ENCODE measurements at places on chromosomes 4 and X. TPM values are rescaled to one million over a fixed set of nuclear protein-coding genes. Genes with fewer than 3 reads are reported as not detected.

Gene NXF2
- not detected for total RNA-seq

Gene PLP2
- total RNA-seq, result 37.5 TPM

Gene ITM2A
- total RNA-seq, result 4.9 TPM

Gene FRAS1
- 45.3 TPM for total RNA-seq

Gene FNIP2
- 32.1 TPM for total RNA-seq

Gene UGT2A3
- total RNA-seq, result not detected

Gene NUDT10
- total RNA-seq, result 5.9 TPM

All from mesothelial cell of epicardium (in vitro differentiated cells).